RPMI8226 (cell line): ENCODE measurements at places on chromosomes 12 and 14.
A peak's percentile ranks its signal among the peaks of the same experiment; 100 is the strongest.

DNA sequence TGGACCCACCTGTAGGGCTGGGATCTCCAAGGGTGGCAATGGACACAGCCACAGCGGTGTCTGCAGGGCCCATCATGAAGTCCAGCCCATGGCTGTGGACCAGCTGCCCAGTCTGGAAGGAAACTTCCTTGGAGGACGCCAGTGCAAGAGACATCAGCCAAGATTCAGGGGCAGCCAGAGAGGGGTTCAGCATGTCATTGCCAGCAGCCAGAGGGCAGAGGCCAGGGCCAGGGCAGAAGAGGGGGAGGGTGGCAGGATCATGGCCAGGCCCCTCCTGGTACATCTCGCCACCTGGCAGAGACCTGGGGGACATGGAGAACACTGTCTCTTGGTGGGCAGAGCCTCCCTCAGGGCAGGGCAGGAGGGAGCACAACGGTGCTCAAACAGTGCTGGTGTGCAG lies 10.2 kb downstream of the ANHX start:
- no peak for DNase-seq

GRCh38 chr14:22099942-22100763 lies 426.5 kb upstream of the OR4E1 start:
- DNase-seq = peak; percentile 51

- DNase-seq = no peak
Measured at GRCh38 chr12:121719926-121720414, 7.4 kb downstream of the TMEM120B start.

DNA sequence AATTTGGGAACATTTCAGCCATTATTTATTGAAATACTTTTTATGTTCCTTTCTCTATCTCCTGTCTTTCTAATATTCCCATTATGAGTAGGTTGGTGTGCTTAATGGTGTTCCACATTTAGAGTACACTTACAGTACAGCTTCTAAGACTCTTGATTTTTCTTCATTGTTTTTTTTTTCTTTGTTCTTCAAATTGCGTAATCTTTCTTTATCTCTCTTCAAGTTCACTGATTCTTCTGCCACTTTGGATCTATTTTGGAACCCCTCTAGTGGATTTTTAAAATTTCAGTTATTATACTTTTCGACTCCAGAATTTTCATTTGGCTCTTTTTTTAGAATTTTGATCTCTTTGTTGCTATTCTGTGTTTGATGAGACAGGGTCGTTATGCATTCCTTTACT lies 157.7 kb downstream of the ADGRD1 start:
- no peak for DNase-seq

DNA sequence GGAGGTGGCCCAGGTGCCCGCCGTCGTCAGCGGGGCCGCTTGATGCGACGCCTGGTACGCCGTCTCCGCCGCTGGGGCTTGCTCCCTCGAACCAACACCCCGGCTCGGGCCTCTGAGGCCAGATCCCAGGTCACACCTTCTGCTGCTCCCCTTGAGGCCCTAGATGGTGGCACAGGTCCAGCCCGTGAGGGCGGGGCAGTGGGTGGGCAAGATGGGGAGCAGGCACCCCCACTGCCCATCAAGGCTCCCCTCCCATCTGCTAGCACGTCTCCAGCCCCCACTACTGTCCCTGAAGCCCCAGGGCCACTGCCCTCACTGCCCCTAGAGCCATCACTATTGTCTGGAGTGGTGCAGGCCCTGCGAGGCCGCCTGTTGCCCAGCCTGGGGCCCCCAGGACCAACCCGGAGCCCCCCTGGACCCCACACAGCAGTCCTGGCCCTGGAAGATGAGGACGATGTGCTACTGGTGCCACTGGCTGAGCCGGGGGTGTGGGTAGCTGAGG lies 5.5 kb downstream of the LRP10 start:
- no peak for DNase-seq

DNA sequence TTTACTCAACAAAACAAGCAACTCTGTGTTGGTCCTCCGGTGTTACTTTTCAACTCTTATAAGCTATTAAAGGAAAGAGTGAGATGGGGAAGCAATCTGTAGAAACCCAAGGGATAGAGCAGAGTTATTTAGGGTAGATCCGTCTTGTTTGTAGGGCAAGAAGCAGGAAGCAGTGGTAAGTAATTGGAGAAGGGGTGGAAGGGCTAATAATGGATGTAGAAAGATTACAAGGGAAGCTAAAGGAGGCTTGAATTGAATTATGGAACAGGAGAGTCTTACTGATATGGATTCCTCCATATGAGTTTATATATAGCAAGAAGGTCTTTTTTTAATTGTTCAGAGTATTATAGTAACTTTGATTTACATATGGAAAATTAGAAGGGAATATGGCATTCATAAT lies 72.7 kb downstream of the MNAT1 start:
- DNase-seq = no peak

GRCh38 chr12:12661086-12661856 lies 34.7 kb downstream of the GPR19 start:
- no peak for DNase-seq

DNA sequence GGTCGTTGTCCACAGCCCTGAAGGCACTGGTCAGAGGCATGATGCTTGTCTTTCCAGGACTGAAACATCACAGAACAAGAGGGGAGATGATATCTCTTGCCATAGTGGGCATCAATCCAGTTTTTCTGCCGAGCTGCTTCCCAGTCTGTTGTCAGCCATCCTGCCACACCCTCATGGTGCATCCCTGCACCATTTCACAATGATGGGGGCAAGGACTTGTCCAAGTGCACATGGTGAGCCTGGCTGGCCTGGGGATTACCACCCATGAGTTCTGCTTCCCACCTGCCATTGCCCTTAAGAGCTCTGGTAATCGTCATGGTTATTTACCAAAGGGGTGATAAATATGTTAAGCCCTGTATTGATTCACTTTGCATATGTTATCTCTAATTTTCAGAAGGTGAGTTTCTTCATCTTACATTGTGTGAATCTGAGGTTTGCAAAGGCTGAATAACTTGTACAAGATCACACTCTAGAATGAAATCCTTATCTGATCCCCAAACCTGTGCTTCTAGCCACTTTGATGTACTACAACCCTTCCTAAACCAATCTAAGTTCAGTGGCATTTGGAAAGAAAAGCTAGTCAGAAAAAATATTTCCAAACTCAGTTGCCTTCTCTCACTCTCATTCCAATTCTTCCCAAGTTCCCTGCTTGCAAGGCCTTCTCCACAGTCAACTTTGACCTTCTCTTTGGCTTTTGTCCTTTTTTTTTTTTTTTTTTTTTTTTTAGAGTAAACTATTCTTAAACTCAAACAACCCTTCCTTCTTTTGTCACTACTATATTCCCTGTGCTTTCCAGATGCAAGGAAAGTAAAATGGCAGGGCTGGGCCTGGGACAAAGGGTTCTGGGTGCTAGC lies 2.3 kb downstream of the AVIL start:
- DNase-seq = no peak

GRCh38 chr12:5783289-5783920 lies 161.7 kb downstream of the ANO2 start:
- no peak for DNase-seq

GRCh38 chr14:31029016-31029970 lies 3.1 kb upstream of the STRN3 start:
- DNase-seq = no peak

GRCh38 chr14:106564058-106564643 lies 1037.8 kb downstream of the TMEM121 start:
- DNase-seq = no peak

DNA sequence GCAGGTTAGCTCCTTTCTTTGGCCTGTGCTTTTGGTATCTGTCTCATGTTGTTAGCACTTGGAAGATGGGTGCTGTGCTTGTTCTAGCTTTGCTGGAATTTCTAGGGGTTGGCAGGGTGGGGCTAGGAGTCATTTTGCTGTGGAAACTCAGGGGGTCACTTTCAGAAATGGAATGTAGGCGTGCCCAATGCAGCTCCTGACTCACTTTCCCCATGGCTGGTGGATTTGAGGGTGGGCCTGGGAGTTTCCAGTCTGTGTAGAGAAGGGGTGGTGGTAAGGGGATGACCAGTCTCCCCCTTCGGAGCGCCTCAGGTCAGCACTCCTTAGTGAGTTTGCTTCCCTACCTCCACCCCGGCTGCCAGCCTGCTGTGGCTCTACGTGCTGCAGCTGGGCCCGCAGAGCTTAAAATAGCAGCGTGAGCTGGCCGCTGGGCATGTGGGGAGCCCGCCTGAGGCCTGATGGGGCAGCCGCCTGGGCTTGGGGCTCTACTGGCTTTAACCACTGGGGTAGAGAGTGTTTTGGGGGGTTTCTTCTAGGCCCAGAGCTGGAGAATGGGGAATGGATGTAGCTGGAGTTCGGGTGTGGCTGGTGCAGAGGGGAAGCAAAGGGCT lies 108.2 kb downstream of the TSPAN9 start:
- DNase-seq = peak; percentile 57

DNA sequence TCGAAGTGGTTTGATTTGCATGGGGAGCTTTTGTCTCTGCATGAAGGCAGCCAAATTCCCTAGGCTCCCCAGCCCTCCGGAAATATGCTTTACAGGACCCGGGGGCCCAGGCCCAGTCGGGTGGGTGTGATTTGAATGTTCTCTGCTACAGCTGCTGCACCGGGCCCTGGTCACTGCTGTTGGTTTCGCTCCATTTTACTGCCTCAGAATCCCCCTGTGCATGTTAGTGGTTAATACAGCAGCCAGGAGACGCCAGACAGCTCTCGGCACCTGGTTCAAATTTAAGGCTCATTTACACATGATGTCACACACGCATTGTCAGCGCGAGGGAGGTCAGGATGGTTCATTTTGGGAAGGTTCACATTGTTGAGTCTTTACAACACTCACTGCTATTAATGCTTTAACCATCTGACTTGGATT lies 99.6 kb downstream of the SLC38A6 start:
- DNase-seq = no peak

GRCh38 chr12:88398031-88398430 lies 182.2 kb downstream of the KITLG start:
- DNase-seq = no peak

DNA sequence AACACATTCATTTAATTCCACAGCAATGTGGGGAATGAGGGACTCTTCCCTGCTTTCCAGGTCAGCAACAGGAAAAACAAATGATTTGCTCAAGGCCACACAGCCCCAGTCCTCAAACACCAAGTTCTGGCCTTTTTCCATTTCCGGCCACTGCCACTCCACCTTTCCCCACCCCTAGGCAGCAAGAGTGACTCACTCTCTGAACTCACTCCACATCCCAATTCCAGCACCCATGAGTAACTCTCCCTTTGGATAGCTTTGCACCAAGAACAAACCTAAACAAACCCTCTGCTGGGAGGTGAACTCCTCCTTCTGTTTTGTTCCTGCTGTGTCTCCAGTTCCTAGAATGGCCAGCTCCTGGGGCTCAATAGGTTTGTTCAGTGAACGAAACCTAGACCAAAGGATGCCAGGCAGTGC lies 30.4 kb upstream of the PLEKHG6 start:
- DNase-seq = no peak

GRCh38 chr14:78341827-78342389 lies 171.7 kb downstream of the NRXN3 start:
- no peak for DNase-seq

DNA sequence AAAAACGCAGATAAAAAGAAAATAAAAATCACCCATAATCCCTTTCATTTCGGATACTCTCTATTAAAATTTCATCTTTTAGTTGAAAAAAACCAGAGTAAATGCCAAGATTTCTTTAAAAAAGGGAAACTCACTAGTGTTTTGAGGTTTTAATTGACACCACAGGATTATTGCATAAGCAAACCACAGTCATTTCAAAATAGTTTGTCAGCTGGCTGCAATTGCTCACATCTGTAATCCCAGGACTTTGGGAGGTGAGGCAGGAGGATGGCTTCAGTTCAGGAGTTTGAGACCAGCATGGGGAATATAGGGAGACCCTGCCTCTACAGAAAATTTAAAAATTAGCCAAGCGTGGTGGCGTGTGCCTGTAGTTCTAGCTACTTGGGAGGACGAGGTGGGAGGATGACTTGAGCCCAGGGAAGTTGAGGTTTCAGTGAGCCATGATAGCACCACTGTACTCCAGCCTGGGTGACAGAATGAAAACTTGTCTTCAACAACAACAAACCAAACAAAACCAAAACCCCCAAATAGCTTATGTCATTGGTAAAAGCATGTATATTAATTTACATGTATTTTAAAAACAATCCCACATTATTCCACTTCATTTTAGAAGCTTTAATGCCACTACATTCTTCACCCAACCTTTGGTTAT lies 48.8 kb downstream of the SYNE2 start:
- DNase-seq = no peak

- DNase-seq = peak; percentile 25
Measured at GRCh38 chr12:98612696-98613334, 19.3 kb downstream of the SLC25A3 start.

GRCh38 chr14:56581041-56581727 lies 1.6 kb downstream of the TMEM260 start:
- no peak for DNase-seq

DNA sequence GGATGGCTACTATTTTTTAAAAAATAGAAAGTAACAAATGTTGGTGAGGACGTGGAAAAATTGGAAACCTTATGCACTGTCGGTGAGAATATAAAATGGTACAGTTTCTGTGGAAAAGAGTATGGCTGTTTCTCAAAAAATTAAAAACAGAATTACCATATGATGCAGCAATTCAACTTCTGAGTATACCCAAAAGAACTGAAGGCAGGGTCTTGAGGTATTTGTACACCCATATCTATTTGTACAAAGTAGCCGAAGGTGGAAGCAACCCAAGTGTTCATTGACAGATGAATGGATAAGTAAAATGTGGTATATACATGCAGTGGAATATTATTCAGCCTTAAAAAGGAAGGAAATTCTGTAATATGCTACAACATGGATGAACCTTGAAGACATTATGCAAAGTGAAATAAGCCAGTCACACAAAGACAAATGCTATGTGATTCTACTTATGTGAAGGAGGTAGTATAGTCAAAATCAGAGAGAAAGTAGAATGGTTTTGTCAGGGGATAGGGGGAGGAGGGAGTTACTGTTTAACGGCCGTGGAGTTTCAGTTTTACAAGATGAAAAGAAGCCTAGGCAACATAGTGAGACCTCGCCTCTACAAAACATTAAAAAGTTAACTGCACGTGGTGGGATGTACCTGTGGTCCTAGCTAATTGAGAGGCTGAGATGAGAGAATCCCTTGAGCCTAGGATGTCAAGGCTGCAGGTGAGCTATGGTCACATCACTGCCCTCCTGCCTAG lies 38.4 kb upstream of the CCT2 start:
- DNase-seq = no peak

DNA sequence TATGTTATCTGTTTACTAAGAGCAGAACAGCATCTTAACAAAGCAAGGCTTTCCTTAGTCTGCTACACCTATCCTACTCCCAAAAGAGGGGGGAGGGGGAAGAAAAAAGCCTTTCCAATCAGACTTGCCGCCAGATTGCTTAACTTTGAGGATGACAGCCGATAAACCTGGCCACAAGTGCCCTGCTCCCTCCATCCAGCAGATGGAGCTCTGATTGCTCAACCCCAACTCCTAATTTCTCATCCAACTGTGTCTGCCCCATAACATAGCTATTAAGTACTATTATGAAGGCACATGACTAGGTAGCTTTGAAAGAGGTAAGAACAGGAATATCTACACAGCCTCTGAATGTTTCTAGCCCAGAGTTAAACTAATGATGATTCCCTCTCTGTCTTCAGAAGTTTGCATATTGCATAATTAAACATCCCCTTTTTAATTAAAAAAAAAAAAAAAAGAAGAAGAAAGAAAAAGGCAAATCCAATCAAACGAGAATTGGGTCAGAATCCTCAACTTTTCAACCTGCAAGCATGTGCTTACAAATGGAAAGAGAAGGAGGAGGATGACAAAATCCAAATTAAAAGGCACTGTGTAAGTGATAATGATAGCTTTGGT lies 247.4 kb downstream of the GALC start:
- DNase-seq = no peak
